ENCODE measurements at places on chromosomes 7 and 10. TPM values are rescaled to one million over a fixed set of nuclear protein-coding genes. Genes with fewer than 3 reads are reported as not detected.

The CTTNBP2 gene
- 0.15 TPM for total RNA-seq

The CYP3A7 gene
- total RNA-seq, result not detected

The TRPV5 gene
- total RNA-seq, result not detected

The GFRA1 gene
- 0.68 TPM for total RNA-seq

The HOGA1 gene
- not detected for total RNA-seq

The ANKRD61 gene
- total RNA-seq, result not detected

Data from cardiac ventricle fibroblast (primary cell).